ENCODE measurements at places on chromosomes 11 and 22.
A peak's percentile ranks its signal among the peaks of the same experiment; 100 is the strongest.

DNA sequence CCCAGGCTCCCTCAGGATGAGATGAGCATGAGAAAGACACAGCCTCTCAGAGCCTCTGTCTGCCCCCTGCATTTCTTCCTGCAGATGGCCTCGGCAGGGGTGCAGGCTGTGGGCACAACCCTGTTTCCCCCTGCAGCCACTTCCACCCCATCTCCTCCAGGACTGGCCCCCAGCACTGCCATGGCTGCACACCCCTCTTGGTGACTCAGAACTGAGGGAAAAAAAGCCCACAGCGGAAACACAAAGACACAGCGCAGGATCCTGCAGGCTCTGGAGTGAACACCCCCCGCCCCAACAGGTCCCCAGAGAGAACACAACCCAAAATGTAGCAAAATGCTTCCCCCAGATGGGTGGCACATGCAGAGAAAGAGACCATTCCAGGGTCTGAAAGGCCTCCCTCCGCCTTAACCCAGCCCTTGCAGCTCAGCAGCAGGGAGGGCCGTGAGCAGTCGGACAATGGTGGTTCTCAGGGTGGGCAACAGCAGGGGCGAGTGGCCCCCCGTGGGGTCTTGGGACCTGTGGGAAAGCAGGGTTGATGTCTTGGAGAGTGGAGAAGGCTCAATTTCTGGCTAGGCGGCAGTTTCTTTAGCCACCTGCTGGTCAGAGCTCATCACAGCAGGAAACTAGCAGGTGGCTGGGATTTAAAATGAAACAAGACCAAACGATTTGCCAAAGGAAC lies 8.0 kb downstream of the TUBGCP6 start:
- no peak for DNase-seq

DNA sequence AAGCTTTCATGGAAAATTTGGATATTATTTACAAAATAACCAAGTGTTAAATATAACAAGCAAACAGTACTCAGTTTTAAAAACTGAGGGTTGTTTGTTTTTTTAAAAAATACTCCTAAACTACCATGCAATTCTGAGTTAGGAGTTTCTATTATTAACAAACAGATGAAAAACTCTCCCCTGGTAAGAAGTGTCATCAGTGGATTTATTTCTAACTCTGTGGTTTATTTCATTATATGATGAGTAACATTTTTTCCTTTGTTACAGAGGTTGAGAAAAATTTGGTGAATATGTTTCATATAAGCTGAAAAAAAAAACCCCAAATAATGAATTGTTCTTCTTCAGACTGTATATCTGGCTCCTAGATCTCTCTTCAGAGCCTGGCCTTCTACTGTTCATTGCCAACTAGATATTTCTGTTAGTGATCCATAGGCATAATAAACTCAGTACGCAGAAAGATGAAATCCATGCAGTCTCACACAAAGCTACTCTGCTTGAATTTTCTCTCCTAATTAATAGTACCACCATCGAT lies 29.4 kb upstream of the PDE3B start:
- DNase-seq = no peak

GRCh38 chr22:39661842-39662685 lies 91.5 kb downstream of the CACNA1I start:
- peak; percentile 82 for DNase-seq

GRCh38 chr11:94933223-94934130 lies 39.9 kb downstream of the CWC15 start:
- DNase-seq = no peak

DNA sequence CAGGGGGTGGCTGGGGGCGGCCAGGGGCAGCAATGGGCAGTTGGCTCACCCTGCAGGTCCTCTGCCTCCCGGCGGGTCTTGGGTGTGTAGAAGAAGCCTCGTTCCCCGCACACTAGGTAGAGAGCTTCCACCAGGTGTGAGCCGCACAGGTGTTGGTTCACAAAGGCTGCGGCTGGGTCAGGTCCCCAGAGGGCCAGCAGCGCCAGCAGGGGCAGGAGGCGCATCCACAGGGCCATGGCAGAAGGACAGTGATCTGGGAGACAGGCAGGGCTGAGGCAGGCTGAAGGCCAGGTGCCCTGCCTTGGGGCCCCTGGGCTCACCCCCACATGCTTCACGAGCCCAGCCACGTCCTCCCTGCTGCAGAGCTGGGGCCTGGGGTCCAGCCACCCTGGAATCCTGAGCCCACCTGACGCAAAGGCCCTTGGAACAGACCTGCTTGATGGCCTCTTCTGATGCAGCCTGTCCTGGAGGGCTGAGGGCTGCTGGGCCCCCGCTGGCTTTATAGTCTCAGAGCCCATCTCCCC lies at the start of gene INS:
Gene INS (minus strand): TSS at position 474 of the 524 bp plus-strand sequence. CDS start 238 bp downstream, at position 236.
- no peak for DNase-seq

DNA sequence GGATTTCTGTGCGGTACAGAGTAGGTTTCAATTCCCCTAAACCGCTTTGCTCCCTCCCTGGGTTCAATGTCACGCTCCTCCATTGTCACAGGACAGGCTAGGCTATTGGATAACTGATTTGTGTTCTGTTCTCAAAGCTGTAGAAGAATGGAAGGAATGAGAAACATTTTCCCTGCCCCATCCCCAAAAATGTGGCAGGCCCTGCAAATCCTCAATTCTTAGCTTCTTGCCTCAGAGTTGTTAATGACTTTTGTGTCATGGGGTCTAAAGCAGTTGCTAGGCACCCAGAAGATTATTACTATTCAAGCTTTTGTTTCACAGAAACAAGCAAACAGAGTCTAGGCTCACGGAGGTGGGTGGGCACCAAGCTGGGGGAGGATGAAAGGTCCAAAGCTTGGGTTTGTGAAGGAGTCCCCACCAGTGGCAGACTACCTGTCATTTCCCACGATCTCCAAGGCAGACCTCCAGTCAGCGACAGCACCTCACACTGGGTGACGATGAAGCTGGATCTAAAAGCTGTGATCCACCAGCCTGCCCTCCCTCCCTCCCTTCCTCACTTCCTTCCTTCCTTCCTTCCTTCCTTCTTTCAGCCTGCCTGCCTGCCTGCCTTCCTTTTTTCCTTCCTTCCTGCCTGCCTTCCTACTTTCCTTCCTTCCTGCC lies 1080.2 kb downstream of the OPCML start:
- no peak for DNase-seq

- DNase-seq = no peak
These were observed 12.6 kb downstream of the CCDC83 start for GRCh38 chr11:85867751-85868150.

- no peak for DNase-seq
These were observed 10.3 kb downstream of the CYTH4 start for GRCh38 chr22:37292641-37293040.

DNA sequence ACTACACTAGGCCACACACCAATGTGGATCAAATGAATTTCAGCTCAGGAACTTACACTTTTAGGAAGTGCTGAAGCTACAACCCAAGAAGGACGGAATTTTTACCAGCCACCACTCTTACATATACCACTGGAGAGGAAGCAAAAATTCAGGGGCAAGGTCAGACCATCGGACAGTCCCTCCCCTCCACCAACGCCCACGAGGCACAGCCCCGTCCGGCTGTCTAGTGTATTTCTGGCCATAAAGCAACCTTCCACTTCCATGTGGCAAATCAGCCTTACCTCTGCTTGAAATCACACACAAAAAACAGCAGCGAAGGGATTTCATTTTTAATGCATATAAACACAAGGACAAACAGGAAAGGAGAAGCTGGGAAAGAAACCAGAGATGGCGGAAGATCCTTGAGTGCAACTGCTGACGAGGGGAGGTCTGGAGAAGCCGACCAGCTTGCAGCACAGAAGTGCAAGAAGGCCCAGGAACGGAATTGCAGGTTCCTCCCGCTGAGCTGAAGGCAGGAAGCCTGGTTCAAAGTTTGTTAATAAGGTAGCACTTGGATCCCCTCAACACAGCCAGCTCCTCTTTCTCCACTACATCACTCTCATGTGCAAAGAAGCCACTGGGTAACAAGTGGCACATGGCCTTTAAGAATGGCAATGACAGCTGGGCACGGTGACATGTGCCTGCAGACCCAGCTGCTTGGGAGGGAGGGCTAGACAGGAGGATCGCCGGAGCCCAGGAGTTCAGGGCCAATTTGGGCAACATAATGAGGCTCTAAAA lies 71.5 kb downstream of the SHANK2 start:
- no peak for DNase-seq

- DNase-seq = no peak
These were observed at the start of gene OR52K1 for GRCh38 chr11:4482445-4482844. Gene OR52K1, plus strand, starts transcription at chr11:4482646. Its CDS starts 6,255 bp downstream, at chr11:4488901.

DNA sequence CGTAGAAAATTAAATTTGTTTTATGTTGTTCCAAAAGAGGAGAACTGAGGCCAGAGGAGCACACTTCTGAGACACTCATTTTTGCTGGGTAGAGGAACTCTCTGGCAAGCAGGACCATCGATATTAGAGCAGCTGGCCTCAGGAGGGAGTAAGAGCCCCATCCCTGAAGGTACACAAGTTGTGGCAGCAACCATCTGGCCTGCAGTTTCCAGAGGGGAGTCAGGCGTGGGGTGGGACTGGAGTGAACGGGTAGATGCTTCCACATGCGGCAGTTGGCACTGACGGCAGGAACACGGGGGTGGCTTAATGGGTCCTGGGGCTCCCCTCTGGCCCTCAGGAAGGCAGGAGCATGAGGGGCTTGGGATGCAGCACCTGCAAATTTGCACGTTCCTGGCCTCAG lies 13.2 kb upstream of the SSTR3 start:
- DNase-seq = no peak

DNA sequence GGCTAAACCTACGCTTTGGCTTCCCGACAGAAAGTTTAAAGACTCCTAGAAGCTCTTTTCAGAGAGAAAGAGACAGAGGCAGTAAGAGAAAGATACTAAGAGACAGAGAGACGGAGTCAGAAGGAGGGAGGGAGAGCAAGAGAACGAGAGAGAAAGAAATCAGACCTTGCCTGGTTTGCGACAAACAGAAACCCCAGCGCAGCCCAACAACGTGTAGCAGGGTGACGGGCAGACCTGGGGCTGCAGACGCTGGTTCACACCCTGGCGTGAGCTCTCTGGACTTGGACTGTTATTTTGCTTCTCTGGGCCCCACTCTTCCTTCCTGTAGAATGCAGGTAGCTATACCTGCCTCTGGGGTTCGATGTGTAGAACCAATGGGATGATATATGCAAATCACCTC lies 244.4 kb upstream of the SYN3 start:
- DNase-seq = no peak

DNA sequence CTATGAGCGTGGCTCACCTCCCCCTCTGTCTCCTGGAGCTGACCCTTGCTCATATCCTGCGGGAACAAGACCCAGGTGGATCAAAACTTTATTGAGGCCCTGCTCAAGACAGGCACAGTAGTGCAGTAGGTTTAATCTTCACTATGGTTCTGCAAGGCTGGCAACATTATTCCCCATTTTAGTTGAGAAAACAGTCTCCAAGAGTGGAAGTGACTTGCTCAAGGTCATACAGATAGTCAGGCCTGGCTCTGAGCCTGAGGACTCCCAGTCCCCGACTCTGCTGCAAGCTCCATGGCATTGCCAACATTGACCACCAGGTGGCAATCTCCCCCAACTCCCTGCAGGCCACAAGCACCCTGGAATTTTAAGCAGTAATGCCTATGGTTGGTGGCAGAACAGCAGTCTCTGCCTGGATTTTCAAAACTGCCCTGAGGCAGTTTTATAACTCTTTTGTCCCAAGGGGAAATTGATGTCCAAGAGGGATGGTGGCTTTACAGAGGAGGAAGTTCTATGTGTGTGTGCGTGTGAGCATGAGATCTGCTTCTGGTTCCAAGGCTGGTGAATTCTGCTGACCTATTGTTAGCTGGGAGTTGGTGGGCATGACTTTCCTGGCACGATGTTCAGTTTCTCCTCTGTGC lies 34.1 kb downstream of the NEU3 start:
- peak; percentile 52 for DNase-seq

DNA sequence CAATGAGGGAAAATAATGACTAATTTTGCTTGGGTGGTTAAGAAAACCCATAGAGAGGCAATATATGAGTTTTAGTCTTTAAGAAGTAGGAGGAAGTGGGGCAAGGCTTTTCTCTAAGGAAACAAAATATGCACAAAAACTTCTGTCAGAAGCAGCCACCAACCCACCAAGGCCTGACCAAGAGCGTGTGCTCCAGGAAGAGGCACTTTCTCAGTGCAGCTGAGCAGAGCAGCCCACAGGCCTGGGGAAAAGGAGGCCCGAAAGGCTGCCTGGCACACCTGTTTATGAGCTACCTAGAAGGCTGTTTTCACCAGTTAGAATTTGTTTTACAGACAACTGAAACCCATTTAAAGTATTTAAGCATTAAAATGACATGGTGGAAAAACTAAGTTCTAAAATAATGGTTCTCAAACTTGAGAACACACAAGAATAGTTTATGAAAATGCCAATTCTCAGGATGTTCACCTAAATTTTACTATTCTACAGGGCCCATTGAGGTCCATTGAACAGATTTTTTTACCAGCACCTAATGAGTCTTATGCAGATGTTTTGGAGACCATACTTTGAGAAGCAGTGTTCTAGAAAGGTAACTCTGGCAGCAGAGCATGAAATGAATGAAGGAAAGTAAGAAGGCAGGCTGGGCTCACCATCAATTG lies 160.5 kb upstream of the DDI1 start:
- no peak for DNase-seq

- DNase-seq = no peak
These were observed 62.7 kb upstream of the FIBIN start for GRCh38 chr11:26931248-26931631.

- DNase-seq = no peak
These were observed 37.5 kb downstream of the UVRAG start for GRCh38 chr11:75852406-75853017.

- DNase-seq = no peak
These were observed 91.7 kb upstream of the SHISAL1 start for GRCh38 chr22:44404341-44405020.

Measured in central memory CD4-positive, alpha-beta T cell (primary cell).